ENCODE measurements at places on chromosomes 2 and 18.

- DNase-seq: no peak
These were observed 137.3 kb downstream of the RNF152 start for GRCh38 chr18:61755555-61755954.

DNA sequence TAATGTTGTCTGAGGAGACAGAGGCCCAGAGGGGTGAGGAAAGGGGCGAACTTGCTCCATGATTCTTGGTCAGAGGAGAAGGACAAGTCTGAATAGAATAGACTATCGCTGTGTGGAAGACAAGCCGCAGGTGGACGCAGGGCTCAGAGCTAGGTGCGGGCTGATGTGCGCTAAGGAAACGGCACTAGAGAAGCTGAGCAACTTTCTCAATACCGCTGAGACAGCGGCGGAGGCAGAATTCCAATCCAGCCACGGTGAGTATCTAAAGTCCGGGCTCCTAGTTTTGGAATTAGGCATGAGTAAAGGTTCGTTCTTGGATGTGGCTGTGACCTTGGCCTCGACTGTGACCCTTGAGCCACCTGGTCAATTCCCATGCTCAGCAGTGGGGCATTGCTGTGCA is 47.8 kb downstream of the CAPN13 start:
- DNase-seq: no peak

DNA sequence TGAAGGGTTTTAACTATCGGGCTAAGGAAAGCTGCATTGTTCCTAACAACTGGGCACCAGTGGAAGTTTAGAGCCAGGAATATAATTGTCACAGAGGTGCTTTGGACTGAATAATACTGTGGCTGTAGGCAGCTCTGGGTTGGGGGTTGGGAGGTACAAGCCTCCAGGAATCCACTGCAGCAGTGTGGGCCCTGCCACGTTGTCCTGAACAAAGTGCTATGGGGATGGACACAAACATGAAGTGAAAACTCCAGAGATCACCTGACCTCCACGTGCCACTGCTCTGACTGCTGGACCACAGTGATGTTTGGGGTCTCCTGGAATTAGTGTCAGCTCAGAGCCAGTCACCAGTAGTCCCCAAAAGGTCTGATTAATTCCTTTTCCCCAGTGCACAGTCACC is 110.9 kb downstream of the BCL2 start:
- DNase-seq: no peak

- no peak for DNase-seq
These were observed at the start of gene ASB1 for GRCh38 chr2:238426568-238427434. TSS of gene ASB1 (plus strand) at chr2:238426927. CDS start at chr2:238427071, 144 bp downstream.

- DNase-seq: no peak
These were observed 17.7 kb upstream of the ZDBF2 start for GRCh38 chr2:206256706-206257205.

DNA sequence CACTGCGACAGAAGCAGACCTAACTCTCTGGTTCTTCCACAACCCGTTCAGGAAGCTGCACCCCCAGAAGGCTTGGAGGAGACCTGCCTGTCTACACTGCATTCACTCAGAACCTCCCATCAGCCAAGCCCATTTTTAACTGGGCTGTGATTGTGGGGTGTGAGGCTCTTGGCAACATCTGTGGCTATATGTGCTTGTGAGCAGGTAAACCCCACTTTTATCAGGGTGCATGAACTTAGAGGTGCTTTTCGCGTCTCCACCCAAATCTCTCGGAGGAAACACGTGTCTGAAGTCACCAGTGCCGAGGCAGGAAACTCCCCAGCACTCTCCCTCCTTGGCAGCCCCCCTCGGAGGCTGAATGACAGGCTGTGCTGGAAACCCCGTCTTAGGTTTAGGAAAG is 158.2 kb upstream of the SALL3 start:
- no peak for DNase-seq

Data from retinal pigment epithelial cell (primary cell).